COLO829 (cell line): ENCODE measurements at places on chromosomes 6 and 20.

DNA sequence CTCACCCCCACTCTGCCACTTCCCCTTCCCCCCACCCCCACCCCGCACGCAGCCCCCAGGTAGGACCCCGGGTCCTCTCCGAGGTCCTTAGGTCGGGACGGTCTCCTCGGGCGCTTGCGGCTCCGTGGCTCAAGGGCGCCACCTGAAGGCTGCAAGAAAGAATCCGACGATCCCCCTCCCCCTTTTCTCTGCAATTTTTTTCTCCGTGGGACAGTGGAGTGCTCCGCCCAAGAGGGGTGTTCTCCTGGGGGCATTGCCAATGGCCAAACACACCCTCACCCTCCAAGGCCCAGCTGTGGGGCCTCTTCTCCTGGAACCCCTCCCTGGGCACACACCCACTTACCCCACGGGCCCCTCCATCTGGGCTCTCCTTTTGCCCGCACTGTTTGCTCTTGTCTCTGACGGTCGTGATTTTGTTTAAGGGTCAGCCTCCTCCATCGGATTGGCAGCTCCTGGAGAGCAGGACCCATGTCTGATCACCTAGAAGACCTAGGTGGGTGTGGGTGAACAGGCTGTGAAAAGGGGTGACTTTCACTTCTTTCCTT lies 1.1 kb upstream of the TMEM74B start:
- DNase-seq: peak; percentile 62

DNA sequence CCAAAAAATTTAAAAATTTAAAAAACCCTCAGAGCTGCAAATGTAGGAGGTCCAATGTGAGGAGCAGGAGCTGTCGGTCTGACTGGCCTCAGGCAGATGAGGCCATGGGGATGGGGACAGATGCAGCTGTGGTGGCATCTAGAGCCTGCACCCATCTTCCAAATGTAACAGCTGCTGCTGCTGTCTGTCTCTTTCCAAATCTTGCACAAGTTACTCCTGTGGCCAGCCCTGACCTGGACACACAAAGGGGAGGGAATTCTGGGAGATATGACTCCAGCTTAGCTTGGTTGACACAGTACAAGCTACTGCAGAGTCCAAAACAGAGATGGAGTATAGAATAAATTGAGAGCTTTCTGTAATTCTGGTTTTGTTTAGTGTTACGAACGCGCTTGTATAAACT lies 115.2 kb downstream of the PRND start:
- no peak for DNase-seq

DNA sequence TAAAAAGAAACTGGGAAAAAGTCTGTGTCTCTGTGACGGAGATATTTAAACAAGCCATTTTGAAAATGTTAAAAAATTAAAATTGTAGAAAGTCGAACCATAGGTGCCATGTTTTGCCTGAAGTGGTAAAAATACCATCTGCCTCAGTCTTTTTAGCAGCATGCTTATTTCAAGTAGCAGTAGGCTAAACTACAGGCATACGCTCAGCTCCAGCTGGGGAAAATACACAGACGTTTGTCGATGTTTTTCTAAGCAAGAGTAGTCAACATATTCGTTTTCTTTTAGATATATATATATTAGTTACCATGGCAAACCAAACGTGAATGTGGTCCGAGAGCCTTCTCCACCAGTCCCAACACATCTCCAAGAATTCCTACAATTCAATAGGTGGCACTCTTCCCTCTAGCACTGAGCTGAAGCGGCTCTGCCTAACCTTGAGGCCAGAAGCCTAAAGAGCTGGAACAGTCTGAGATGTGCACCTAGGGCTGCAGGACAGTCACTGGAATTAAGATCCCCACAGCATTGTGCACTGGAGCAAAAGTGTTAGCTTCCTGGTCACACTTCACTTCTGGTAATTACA lies 70.2 kb upstream of the BEND3 start:
- no peak for DNase-seq

DNA sequence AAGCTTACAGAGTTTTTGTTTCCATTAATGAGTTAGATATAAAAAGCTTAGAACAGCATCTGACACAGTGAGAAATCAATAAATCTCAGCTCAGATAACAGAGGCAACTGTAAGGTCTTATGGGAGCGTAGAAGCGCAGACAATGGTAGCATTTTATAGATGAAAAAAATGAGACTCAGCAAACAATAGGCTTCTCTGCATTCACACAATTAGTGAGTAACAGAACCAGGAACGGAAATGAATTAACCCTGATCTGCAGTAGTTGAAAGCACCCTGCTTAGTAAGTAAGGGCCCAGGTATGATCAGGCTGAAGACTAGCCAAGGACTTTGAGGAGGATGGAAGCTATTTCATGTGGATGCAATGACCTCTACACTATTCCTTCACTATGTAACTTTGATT lies 147.2 kb upstream of the EYA4 start:
- DNase-seq: peak; percentile 42

- no peak for DNase-seq
These were observed 123.5 kb downstream of the GRM4 start for GRCh38 chr6:34022250-34022872.

DNA sequence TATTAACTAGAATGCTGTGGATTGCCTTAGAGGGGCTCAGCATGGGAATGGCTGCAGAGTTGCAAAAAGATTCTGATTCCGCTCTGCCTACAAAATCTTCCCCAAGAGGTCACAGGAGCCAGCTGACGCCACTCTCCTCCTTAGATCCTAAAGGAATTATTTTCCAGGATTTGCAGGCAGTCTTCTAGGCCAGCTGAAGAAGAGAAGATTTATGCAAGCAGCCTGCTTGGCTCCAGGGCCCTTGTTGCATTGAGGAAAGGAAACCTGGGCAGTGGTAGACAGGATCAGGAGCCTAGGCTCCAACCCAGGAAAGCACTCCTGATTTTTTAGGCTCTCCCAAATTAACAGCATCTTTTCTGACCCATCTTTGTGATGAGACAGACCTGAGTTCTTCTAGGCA lies 245.8 kb downstream of the PKHD1 start:
- DNase-seq: no peak

- DNase-seq: no peak
These were observed 118.5 kb downstream of the SYCP2 start for GRCh38 chr20:59814840-59815340.

DNA sequence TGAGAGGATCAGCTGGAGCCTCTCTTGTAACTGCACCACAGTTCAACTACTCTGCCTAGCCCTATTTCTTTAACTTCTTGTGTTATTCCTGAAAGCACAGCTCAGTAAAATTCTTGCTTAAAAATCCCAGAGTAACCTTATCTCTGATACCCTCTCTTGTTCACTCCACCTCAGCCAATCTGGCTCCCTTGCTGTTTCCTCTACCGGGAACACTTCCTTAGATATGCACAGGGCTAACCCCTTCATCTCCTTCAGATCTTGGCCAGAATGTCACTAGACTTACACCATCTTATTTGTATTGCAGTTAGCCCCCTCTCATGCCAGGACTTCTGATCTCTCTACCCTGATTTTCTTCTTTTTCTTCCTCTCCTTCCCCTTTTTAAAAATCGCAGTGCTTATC lies 2.6 kb upstream of the ZKSCAN3 start:
- DNase-seq: no peak

- DNase-seq: no peak
These were observed 536.2 kb upstream of the NRSN1 start for GRCh38 chr6:23589811-23590210.

- no peak for DNase-seq
These were observed 149.5 kb upstream of the SASH1 start for GRCh38 chr6:148193063-148193680.

DNA sequence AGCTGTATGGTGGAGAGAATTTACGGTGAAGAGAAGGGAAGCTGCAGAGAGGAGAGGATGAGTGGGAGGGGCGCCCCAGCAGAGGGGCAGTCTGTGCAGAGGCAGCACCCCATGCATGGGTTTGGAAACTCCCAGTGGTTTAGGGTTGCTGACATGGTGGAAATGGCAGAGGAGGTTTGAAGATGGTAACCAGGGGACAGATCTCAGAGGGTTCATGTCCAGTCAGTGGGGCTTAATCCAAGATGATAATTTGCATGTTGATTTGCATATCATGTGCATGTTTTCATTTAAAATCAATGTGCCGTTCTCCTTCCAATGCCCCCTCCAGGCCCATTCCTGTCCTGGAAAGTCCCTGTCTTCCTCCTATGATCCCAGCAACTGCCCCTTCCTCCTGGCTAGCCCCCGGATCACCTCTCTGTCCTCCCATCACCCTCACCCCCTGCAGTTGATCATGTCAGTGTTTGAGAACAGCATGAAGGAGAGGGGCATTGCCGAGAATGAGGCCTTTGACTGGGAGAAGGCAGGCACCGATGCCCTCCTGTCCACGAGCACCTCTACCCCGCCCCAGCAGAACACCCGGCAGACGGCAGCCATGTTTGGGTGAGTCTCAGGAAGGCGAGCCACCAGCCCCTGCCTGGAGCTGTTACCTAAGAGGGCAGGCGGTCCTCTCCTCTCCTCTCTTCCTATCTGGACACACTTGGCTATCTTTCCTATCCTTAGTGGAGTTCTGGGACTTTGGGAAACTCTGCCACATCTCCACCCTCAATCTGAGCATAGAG lies 14.3 kb downstream of the TTBK1 start:
- no peak for DNase-seq

DNA sequence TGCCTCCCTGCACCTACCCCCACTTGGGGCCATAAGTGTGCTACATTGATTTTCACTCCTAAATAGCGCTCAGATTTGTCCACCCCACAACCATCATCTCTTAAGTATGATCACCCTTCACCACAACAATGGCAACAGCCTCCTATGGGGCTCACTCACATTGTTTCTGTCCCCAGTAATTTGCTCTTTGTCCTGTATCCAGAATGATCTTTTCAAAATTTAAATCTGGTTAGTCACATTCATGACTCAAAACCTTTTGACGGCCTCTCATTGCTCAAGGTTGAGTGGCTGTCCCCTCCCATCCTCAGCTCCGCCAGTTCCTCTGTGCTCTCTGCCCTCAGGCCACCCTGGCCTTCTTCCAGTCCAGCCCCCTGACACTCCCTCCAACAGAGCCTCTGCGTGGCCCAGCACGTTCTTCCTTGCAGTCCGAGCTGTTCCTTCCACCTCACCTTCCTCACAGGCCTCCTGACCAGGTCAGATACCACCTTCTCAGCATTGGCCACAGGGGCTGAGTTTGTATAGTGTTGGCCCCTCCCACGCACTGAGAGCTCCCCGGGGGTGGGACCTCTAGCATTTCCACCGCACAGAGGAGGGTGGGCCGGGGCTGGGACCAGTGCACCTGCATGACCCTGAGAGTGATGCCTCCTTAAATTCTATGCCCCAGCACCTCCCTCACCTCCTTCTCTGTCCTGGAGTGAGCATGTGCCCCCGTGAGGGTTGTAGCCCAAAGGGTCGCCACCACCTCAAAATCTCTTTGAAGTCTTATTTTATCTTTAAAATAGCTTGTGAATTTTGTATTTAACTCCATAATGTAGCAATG lies 2.4 kb upstream of the PPP1R3G start:
- DNase-seq: peak; percentile 34

- DNase-seq: no peak
These were observed 151.1 kb upstream of the HCRTR2 start for GRCh38 chr6:55023230-55023629.

- no peak for DNase-seq
These were observed 14.6 kb downstream of the SLC25A27 start for GRCh38 chr6:46667377-46667776.

- peak; percentile 74 for DNase-seq
These were observed 63.2 kb downstream of the NOL4L start for GRCh38 chr20:32521780-32522525.

GRCh38 chr6:56902641-56903464 lies 52.1 kb upstream of the BEND6 start:
- DNase-seq: peak; percentile 58

GRCh38 chr6:21135484-21136013 lies 458.0 kb upstream of the SOX4 start:
- no peak for DNase-seq

GRCh38 chr6:106666282-106667021 lies 37.1 kb downstream of the QRSL1 start:
- no peak for DNase-seq

DNA sequence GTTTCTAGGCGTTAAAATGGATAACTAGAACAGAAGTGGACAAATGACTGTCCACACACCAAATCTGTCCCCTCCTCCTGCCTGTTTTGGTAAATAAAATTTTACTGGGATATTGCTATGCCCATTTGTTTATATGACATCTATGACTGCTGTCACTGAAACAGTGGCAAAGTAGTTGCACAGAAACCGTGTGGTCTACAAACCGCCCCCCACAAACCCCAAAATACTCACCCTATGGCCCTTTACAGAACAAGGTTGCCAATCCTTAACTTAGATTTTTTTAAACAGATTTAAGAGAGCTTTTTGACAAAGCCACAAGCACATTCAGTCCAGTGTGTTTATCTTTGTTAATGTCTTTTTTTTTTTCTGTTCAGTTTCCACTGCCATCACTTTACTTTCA lies 137.8 kb downstream of the MTFR2 start:
- no peak for DNase-seq

GRCh38 chr20:31989030-31989645 lies 21.1 kb upstream of the CCM2L start:
- no peak for DNase-seq

DNA sequence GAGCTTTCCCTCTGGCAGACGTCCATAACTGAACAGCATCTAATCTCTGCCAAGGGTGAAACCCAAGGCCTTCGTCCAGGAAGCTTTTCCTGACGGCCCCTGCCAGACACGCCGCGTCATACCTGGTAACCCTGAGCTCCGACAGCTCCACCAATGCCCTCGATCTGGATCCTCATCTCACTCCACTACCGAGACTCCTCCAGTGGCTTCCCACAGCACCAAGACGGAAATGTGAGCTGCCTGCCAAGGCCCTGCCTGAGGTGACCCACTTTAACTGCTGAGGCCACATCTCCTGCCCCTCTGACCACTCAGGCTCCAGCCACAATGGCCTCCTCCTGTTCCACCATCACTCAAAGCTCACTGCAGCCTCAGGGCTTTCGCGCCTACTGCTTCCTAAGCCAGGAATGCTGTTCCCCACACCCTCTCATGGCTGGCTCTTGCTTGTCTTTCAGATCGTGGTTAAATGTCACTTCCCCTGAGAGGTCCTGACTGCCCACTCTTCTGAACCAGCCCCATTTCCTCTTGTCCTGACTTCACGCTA lies 143.2 kb downstream of the PREX1 start:
- DNase-seq: peak; percentile 63

- DNase-seq: no peak
These were observed 434.2 kb upstream of the CDH4 start for GRCh38 chr20:60817891-60818290.

DNA sequence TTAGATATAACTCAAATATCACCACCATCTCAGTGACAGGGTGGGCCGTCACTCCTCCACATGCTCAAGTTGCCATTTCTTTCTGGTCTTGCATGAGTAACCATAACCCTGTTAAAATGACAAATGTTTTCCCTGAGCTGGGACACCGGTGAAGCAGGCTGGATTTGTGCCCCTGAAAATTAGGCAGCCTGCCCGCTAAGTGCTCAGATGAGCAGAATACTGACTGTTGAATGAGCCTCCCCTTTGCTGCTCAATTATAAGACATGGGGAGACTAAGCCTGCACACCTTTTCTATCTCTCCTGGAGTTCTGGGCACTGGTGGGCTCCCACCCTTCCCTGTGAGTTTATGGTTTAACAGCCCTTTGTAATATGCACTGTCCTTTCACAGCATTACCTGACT lies 161.8 kb downstream of the SLC24A3 start:
- DNase-seq: no peak
